Breast epithelium (tissue), 4 donors: ENCODE measurements at places on chromosomes 2 and 18. TPM values are rescaled to one million over a fixed set of nuclear protein-coding genes. Genes with fewer than 3 reads are reported as not detected.

Gene GPBAR1
- total RNA-seq = 8.5 TPM

Gene REG1B
- not detected for total RNA-seq

DNA sequence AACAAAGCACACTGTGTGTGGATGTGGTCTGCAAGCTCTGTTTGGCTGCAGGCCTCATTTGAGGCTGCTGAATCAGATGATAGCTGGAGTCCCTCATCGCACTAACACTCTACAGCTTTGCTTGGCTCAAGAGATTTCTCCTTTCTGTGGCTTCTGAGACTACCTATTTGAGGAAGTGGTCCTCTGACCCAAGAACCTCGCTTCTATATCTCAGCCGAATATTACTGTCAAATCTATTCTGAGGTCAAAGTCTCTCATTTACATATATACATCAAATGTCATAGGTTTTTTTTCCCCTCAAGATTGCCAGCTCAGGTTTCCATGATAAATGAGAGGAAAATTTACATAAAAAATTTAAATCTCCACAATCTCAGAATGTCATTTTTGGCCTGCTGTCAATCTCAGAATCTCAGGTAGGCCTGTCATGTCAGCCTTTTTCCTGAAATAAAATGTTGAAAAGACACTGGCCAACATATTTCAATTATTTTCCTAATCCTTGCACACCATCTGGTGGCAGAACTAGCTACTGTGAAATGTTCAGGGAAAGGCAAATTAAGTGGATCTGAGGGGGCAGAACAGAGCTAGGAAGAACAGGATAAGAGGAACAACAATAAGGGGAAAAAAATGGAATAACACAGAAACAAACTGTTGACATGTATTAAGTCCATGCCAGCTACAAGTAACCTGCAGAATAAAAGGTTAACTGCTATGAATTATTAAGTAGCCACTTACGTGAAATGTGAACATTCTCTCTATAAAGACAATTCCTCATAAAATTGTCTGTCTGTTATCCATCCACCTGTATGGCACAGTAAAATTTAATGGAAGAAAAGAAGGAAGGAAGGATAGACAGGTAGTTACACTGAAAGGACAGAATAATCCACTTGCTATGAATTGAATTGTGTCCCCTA is 39.3 kb downstream of the AP1S3 start:
- no peak for DNase-seq

DNA sequence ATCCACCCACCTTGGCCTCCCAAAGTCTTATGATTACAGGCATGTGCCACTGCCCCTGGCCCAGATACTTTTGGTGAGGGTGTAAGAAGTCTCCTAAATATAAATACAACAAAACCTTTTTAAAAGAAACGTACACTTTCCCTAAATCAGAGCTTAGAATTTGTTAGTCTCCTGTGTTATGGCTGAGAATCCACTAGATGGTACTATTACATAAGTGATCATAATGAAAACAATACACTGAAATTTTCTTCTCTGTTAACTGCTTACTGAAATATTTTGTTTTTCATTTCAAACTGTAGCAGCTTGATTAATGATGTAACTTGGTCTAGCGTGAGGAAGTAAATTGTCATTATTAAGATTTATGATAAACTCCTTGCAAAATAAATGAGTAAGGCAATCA is 74.8 kb upstream of the FAM98A start:
- no peak for DNase-seq
